Fibroblast of skin of scalp (primary cell): ENCODE measurements at places on chromosomes 4 and X.

DNA sequence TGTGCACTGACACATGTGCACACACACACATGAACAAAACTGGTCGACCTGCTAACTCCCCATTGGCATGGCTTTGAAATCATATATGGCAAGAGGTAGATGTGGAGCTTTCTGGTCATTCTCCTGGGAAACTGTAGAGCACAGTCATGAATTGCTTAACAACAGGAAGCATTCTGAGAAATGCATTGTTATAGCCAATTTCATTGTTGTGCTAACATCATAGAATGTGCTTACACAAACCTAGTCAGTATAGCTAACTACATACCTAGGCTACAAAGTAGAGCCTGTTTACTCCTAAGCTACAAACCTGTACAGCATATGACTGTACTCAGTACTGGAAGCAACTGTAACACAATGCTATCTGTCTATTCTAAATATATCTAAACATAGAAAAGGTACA lies 134.2 kb upstream of the SH3RF1 start:
- no peak for DNase-seq

DNA sequence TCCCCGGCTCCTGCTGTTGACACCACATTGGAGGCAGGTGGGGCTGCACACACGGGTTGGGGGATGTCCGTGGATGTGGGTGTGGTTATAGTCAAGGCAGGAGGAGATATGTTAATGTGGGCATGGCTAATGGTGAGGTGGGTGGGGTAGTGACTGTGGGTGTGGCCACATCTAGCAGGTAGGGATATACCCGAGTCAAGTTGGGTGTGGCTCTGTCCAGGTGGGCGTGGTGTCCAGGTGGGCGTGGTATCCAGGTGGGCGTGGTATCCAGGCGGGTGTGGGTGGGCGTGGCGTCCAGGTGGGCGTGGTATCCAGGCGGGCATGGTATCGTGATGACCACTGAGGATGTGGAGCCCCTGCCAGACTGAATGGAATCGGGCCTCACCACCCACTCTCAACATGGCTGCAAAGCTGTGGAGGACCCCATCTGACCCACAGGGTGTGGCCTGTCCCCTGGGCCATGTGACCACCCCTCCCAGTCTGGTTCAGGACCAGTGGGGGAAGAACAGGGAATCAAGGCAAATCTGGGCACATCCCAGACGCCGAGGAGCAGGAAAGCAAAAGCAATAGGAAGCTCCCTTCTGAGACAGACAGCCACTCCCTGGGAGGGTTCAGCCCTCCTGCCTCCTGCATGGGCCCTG lies 21.0 kb downstream of the MAN2B2 start:
- DNase-seq, result no peak

GRCh38 chrX:74453178-74453577 lies 31.9 kb downstream of the SLC16A2 start:
- DNase-seq, result no peak

GRCh38 chrX:18879144-18879543 lies 104.8 kb downstream of the PHKA2 start:
- DNase-seq, result no peak

DNA sequence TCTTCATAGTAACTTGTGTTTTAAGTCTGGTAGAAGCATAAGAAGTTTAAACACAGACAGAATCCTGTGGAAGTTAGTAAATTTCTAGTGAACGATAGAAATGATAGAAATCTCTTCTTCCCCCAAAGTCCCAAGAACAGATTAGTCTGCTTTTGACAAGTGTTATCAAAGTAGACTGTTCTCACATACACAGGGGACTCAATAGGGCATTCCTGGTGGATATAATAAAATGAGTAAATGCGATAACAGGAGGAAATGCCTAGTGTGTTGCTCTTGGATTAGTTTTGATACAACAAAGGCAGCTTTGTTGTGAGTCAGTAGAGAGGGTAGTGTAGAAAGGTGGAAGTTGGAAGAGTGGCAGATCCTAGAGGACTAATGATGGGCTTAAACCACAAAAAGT lies 43.5 kb downstream of the CLCN3 start:
- DNase-seq, result peak; percentile 13

GRCh38 chrX:87924619-87925018 lies 407.0 kb downstream of the KLHL4 start:
- no peak for DNase-seq

- peak; percentile 13 for DNase-seq
Observed at GRCh38 chrX:51148848-51149247, 183.8 kb upstream of the NUDT10 start.

- DNase-seq, result peak; percentile 33
Observed at GRCh38 chr4:94447754-94448411, 3.9 kb upstream of the PDLIM5 start.

GRCh38 chrX:45232139-45232538 lies 31.5 kb upstream of the DIPK2B start:
- DNase-seq, result no peak

DNA sequence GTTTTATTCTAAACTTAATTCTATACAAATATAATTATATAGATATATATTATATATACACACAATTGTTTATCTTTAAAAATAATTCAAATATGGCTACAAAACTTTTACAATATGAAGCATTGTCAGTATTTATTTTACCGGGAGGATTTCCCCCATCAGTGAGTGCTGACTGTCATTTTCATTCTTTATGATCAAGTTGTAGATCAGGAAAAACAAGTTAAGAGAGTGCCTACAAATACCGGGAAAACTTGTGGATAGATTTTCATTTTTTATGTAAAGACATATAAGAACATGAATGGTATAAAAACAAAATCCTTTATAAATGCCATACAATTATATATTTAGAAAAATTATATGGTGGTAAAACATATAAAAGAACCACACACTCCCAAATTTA lies 37.8 kb downstream of the CLCN3 start:
- DNase-seq, result no peak
